ENCODE measurements at places on chromosomes 12 and 14.

DNA sequence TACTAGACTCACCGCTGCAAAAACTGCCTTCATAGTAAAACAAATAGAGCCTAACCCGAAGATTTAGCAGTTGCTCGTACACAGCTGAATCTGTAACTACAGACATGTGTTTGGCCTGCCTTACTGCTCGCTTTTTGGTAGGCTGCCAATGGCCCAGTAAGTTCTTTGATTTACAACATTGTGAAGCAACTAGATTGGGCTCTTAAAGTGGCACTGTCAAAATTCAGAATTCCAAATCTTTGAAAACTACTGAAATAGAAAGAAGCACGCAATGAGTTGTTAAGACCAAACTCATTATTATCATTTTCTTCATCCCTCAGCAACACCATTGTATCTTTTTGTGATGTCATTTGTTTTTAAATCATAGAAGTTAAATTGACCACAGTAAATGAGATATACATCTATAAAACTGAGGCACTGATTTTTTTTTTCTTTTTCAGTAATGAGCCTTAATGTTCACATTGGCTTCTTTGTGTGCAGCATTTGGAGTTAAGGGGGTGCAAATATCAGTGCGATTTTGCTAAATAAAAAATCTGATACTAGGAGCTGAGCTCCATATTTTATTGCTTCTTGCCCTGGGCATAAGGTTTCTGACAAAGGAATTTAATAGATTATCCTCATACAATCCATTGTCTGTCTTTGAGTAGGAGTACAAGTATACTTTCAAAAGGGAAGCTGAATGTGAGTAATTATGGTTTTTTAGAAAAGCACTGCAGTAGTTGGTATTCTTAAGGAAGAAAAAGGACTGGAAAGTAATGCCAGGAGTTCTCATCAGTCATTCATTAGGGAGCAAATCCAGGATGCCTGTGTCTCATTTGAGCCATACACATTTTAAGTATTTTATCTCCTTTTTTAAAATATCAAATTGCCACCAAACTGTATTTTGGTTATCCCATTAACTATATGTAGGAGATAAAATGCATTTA, 138.5 kb downstream of the KICS2 start:
- no peak for DNase-seq

DNA sequence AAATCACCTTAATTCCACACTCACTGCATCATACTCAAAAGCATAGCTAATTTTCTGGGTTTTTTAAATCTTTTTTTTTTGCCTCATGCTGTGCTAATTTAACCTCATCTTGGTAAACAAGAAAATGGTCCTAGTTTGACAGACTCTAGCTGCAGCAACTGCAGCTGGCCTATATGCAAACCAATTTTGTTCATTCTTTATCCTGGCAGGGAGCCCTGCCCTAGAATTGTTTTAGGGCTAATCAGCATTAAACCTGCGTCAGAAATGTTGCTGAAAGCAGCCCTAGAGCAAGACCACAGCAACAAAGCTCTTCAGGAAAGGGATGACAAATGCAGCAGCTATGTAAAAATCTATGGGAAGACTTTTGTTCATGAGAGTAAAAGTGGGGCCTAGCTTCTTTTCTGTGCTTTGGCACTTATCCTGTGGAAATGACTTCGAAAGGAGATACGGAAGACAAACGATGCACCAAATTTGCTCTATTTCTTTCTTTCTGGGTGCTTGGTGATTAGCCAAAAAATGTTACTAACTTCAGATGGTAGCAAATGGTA, 72.2 kb downstream of the DENND5B start:
- DNase-seq = no peak

GRCh38 chr12:15405606-15406005, 83.3 kb downstream of the PTPRO start:
- no peak for DNase-seq

DNA sequence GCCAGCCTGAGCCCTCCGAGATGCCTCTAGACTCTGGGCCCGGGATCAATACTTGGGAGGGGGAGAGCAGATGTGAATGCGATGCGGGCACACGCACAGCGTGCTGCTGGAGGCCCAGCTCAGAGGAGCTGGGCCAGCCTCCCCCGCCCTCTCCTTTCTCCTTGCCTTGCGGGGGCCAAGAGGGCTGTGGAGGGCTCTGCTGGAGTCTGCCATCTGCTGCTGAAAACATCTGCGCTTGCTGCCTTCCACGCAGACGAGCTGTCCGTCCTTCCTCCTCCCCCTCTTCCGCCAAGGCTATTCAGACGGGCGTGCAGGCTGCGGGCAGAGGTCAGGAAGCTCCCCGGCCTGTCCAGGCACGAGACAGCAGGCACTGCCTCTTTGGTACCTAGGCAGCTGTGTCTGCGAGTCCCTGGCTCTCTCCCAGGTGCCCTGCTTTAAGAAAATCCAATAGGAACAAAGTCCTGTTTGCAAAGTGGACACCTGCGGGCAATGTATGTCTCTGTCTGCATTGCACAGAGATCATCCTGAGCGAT, 75.2 kb downstream of the SPRING1 start:
- DNase-seq = no peak

- no peak for DNase-seq
These were observed 76.1 kb upstream of the BTG1 start for GRCh38 chr12:92221656-92222315.
